ENCODE measurements at places on chromosomes 12 and 14.

GRCh38 chr12:132071040-132071810, 72.9 kb downstream of the DDX51 start:
- no peak for DNase-seq

GRCh38 chr12:92556141-92556540, 146.6 kb upstream of the PLEKHG7 start:
- DNase-seq, result no peak

DNA sequence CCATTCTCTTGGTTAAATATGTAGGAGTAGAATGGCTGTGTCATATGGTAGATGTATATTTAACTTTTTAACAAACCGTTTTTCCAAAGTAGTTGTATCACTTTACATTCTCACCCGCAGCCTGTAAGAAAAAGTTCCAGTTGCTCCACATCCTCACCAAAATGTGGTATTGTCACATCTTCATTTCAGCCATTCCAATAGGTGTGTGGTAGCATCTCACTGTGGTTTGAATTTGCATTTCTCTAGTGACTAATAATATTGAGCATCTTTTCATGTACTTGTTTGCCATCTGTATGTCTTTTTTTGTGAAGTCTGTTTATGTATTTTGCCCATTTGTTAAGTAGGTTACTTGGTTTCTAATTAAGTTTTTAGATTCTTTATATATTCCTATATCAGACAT, 78.6 kb downstream of the TBK1 start:
- DNase-seq, result no peak

DNA sequence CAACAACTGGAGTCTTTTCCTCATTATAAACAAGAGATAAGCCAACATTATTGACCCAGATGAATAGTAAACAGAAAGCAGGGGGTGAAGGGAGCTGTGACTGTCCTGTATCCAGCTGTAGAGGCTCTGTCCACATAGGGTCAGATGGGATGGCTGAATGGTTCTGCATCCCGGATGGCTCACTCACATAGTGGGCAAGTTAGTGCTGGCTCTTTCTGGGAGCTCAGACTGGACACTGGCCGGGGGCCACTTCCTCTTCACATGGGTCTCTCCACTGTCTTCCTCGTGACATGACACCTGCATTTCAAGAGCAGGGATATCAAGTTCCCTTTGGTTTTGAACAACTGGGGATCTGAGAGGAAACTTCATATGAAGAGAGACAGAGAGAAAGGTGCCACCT, 969.6 kb upstream of the TMEM132C start:
- DNase-seq, result no peak

- no peak for DNase-seq
These were observed 12.3 kb downstream of the GPX2 start for GRCh38 chr14:64930085-64930843.

DNA sequence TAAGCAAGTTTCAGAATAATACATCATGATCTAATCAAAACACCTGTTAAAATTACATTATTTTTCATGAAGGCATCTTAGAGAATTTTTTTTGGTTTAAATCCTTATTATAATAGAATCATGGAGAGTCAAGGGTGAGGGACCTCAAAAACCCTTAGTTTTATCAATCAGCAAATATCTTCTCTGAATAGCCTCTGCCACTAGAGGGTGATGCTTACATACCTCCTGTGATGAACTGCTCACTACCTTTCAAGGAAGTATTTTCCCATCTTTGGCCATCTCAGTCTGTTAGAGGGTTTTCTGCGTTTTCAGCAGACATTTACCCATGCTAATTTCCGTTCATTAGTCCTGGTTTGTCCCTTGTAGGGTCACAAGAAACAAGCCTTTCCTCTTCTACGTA, 200.2 kb downstream of the TRHDE start:
- DNase-seq, result no peak

GRCh38 chr14:61668282-61668681, 27.0 kb upstream of the HIF1A start:
- DNase-seq, result no peak

GRCh38 chr12:34605955-34606748, 583.9 kb downstream of the ALG10 start:
- no peak for DNase-seq

DNA sequence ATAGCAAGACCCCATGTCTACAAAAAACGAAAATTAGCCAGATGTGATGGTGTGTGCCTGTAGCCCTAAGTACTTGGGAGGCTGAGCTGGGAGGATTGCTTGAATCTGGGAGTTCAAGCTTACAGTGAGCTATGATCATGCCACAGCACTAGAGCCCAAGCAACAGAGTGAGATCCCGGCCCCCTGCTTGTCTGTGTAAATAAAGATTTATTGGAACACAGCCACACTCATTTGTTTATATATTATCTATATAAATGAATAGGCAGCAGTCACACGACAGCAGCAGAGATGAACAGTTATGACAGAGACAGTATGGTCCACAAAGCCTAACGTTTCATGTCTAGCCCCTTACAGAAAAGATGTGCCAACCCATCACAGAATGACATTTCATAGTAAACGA, 14.8 kb downstream of the DDX54 start:
- DNase-seq, result no peak

DNA sequence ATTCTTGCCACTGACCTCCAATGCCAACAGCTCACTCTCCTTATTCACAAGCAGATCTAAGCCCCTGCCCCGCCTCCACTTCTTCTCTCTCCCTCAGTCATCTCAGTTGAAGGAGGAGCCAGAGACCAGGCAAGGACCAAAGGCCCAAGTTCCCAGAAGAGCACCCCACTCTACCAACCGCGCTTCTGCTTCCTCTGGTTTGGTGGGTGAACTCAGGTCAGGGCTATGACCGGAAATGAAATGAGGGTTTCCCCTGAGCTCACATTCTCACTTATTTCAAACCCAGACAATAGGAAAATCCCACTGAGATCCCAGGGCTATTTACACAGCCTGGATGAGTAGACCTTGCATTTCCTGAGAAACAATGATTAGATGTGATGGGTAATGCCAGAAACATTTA, 9.9 kb downstream of the DPF3 start:
- DNase-seq, result no peak

- DNase-seq, result no peak
These were observed 920 bp downstream of the CDK17 start for GRCh38 chr12:96399120-96399918.

GRCh38 chr12:122819209-122819785, 16.0 kb upstream of the HIP1R start:
- no peak for DNase-seq

GRCh38 chr14:74917646-74918081, 5.4 kb downstream of the RPS6KL1 start:
- DNase-seq, result no peak

DNA sequence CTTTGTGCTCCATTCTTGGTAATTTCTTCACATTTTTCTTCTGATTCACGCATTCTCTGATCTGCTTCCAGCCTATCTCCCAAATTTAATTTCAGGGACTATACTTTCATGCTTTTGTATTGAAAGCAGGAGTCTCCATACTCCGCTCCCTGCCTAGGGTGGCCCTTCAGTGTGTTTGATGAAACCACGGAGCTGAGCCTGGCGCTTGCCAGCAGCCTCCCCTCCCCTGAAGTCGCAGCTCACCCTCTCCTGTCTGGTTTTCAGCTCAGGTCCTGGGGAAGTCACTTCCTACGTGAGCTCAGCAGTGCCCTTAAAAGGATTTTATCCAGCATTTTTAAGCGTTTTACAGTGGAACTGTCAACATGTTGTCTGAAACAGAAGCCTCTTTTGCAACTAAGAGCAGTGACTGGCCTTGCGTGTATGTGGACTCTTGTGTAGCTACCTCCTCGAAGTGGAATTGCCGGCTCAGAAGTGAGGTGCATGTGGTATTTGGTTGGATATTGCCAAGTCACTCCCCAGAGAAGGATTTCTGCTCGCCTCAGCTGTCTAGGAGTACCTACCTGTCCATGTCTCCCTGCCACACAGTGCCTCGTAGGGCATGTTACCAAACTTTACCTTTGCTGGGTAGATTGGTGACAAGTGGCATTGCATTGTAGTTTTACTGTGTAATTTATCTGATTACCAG, 78.5 kb downstream of the TESC start:
- DNase-seq, result no peak

GRCh38 chr14:105315941-105316576, 1.5 kb downstream of the PACS2 start:
- no peak for DNase-seq
